ENCODE measurements at places on chromosomes 13 and 19. TPM values are rescaled to one million over a fixed set of nuclear protein-coding genes. Genes with fewer than 3 reads are reported as not detected.

GRCh38 chr13:96650301-96650886 is 343.9 kb downstream of the OXGR1 start:
- DNase-seq: no peak

- DNase-seq: no peak
These were observed at the start of gene TMIGD2 for GRCh38 chr19:4302243-4302640. Gene TMIGD2, minus strand, starts transcription at chr19:4302389. Its CDS starts 4 bp downstream, at chr19:4302385.

DNA sequence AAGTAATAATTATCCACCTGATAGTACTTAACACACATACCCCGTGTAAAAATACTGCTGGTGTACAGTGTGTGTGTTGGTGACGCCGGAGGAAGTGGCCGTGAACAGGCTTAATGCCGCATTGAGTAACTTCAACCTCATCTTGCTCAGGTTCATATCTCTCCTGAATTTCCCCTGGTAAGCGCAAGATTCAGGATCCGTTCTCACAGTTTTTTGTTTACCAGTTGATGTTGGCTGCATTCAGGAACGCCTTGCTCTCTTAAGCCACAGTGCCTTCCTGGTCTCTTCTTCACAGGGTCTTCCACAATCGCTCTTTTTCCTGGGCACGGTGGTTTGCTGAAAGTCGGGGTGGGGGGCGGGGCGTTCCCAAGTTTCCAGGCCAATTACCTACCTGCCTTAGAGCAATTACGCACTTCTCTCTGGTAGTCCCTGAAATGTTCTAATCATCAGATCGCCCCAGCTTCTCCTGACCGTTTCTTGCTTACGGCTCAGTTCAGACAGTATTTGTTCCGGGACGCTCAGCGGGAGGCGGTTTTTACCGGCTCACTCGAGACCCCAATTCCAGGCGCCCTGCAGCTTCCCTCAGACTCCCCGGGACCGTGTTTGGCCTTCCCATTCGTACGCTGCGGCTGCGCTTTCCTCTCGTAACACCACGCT is 706 bp upstream of the DNAJC3 start:
- DNase-seq: no peak

DNA sequence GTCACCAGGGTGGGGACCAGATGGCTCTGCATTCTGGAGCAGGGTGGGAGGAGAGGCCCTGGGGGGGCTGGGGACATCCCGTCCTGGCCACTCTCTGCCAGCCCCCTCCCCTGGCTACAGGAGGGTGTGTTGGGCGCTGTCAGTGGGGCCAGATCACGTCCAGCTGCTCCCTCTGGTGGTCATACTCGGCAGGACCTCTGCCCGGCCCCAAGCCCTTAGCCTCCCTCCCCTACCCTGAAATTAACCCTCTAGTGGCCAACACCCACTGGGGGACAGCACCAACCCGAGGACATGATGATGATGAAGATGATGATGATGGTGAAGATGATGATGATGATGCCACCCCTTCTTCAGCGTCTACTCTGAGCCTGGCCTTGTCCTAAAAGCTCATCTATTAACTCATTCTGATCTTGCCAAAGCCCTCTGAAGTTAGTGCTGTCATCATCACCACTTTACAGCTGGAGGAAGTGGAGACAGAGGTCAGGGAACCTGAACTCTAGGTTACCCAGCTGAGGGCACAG is 590 bp upstream of the LGI4 start:
- peak; percentile 67 for DNase-seq

- DNase-seq: no peak
These were observed 444.9 kb downstream of the PCDH20 start for GRCh38 chr13:60970736-60971135.

DNA sequence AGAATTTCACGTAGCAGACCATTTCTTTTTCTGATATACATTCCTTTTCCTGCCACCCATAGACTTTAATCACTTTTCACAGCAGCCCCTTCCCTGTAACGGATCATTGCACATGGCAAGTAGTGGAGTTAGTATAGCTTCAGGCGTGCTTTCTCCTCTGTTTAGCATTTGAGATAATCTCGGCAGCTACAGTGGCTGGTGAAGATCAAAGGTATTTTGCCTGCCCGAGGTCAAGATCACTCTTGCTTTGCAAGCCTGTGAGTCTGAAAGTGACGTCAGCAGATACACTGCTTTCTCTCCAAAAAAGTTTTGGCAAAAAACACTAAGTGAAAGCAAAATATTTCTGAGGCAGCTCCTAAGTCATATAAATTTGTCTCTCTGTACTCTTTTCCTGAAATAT is 260.0 kb downstream of the NDFIP2 start:
- DNase-seq: no peak

DNA sequence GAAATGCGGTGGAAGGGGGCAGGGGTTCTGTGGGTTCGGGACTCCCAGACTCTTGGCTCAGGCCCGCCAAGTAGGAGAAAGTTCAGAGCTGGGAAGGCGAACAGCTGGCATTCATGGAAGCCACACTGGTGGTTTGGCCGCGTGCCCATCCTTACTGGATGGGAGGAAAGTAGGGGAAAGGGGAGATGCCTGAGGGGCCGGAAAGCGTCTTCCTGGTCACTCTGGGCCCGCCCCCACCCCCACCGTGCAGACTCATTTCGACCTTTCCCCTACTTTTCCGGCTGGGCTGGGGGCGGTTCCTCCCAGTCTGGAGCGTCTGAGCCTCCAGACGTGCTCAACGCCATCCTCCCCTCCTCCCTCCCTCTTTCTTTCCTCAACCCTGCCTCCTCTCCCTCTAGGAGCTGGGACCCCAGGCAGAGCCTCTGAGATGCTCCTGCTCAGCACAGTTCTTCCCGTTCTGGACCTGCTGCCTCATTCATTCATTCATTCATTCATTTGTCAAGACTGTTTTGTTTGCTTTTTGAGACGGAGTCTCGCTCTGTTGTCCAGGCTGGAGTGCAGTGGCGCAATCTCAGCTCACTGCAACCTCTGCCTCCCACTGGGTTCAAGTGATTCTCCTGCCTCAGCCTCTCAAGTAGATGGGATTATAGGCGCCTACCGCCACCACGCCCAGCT is 3.5 kb downstream of the ANGPTL4 start:
- DNase-seq: peak; percentile 87

- no peak for DNase-seq
These were observed 1.1 kb downstream of the VSTM2B start for GRCh38 chr19:29526730-29527499.

GRCh38 chr19:17847538-17848366 is at the start of gene JAK3:
Gene JAK3, minus strand, starts transcription at chr19:17847982. Its CDS starts 3,565 bp downstream, at chr19:17844417.
- peak; percentile 70 for DNase-seq

DNA sequence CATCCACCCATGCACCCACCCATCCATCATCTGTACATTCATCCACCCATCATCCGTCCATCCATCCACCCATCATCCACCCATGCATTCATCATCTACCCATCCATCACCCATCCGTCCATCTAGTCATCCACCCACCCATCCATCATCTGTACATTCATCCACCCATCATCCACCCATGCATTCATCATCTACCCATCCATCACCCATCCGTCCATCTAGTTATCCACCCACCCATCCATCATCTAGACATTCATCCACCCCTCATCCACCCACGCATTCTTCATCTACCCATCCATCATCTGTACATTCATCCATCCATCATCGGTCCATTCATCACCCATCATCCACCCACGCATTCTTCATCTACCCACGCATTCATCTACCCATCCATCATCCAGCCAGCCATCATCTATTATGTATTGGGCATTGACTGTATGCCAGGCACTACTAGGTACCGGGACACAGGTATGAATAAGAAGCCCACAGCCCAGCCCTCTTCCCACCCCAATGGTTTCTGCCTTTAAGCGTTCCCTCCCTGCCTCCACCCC is 16.7 kb upstream of the GALP start:
- DNase-seq: no peak

DNA sequence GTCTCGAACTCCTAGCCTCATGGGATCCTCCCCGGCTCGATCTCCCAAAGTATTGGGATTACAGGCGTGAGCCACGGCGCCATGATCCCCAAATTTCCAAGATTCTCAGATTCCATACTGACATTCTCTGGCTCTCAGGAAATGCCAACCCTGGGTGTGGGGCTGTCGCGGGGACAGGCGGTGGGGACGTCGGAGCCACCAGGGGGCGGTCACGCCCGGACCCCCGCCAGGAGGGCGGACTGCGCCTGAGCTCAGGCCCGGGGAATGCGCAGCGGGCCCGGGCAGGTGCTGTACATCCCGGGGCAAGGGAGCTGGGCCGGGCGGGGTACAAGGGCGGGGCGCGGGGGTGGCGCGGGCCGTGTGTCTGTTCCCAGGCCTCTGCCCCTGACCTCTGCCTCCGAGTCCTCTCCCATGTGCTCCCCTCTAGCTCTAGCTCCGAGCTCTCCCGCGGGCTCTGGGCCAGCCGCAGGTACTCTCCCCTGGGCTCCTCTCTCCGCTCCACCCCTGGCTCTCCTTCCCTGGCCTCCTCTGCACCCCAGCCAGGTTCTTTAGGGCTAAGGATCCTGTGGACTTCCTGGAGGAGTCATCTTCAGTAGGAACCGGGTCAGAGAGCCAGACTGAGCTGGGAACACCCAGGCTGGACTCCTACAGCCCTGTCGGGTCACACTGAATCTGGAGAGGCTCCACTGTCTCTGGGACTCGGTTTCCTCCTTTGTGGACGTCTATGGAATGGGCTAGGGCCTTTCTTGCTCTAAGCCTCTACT is 2.4 kb downstream of the PPP1R13L start:
- DNase-seq: no peak

DNA sequence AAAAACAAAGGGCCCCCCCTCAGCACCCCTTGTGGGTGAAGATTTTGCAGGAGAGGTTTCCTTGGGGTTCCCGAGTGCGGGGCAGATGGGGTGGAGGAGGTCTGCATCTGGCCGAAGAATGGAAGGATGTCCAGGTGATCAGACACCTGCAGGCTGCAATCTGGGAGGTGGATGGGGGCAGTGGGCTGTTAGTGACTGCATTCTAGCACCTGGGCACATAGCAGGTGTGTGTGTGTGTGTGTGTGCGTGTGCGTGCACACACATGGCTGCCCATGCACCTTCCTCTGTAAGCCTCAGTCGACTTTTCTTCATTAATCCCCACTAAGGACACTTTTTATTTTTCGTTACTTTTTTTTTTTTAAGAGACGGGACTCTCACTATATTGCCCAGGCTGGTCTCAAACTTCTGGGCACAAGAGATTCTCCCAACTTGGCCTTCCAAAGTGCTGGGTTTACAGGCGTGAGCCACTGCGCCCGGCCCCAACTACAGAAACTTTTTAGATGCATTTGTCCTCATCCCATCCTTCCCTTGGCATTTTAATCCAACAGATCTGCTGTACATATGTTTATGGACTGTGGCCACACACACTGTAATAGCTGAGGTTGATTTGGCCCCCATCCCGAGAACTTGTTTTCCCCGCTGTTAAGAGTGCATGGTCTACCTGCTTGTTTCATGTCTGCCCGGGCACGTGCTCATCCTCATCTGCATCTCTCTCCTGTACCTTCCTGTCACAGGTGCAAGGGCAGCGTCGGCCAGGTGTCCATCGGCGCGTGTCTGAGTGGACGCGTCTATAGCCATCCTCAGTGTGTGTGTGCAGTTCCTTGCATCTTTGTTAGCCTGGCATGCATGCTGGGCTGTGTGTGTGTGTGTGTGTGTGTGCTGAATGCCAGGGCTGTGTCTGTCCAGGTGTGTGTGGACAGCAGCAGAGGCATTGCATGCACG is 731 bp downstream of the MAG start:
- DNase-seq: no peak

DNA sequence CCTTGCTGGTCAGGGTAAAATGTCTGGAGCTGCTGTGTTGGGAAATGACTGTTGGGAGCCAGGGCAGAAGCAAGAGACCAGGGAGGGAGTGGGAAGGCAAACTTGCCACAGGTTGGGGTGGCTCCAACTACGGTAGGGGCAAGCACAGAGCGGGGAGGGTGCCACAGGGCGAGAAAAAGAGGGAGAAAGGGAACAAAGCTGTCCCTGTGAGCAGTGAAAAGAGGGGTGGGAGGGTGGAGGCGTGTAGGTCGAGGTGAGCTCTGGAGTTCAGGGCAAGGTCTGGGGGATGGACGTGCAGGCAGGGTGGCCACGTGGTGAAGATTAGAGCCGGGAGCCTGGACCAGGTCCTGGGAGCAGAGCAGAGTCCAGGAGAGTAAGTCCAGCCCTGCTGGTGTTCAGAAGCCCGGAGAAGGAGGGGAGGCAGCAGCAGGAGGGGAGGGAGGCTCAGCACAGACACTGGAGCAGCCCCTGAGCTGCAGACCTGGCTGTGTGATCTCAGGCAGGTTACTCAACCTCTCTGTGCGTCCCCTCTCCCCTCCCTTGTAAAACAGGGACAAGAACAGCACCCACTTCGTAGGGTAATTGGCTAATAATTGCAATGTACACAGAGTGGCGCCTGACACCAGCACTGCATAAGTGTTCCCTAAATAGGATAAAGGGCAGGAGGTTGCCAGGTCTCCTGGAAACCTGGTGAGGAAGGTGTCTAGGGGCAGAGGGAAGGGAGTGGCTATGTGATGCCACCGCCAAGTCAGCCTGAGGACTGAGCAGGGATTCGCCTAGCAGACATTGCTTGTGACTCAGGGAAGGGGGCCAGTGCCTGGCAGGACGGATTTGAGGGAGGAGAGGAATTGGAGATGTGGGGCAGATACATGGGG is 3.2 kb upstream of the POLR2E start:
- DNase-seq: no peak

- no peak for DNase-seq
These were observed 23.1 kb upstream of the TNFRSF19 start for GRCh38 chr13:23547000-23547590.

DNA sequence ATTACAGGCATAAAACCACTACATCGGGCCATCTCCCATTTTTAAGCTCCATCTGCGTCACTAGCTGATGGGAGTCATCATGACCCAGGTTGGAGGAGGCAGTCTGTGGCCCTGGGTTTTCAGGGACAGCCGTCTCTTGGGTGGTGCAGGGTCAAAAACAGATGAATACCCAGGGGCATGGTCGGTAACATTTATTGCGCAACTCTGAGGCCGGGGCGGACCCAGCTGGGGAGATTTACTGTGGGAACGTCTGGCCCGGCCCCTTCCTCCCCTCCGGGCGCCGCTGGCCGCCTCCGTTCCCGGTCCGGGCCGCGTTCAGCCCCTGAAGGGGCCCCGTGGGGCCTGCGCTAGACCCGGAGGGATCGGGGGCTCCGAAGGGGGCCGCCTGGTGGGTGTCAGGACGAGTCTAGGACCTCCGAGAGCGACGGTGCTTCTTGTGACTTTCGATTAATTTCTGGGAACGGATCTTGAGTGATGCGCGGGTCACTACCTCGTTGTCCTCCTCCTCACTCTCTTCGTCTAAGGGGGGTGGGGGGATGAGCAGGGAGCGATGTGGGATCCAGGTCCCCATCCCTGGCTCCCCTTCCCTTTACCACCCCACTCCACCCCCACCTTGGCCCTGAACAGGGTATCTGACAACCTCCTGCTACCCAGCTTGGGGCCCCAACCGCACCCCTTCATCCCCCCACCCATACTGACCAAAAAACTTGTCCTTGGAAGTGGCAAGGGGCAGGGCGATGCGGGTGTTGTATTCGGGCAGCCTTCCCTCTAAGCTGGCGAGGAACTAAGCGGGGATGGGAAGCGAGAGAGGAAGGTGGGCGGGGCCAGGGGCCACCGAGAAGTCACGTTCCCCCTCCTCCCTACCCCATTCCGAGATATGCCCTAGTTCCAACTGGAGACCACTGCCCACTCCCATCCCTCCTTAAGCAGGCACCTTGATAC is 1.6 kb upstream of the RGL3 start:
- DNase-seq: no peak

GRCh38 chr19:1018393-1018792 is 2.5 kb downstream of the TMEM259 start:
- DNase-seq: no peak

Gene C19orf73
- polyA plus RNA-seq: 1.2 TPM

Gene IGFL3
- not detected for polyA plus RNA-seq

Gene KIR3DL1
- polyA plus RNA-seq: not detected

Gene THSD1
- 7.3 TPM for polyA plus RNA-seq

Gene NDUFA3
- polyA plus RNA-seq: 105 TPM

Gene SSC5D
- 2.6 TPM for polyA plus RNA-seq

Gene IRF2BP1
- polyA plus RNA-seq: 20.7 TPM

Gene WDR87
- polyA plus RNA-seq: 0.01 TPM

Gene GZMM
- polyA plus RNA-seq: 0.22 TPM

Gene ZNF552
- 14.4 TPM for polyA plus RNA-seq

Gene FREM2
- 45.8 TPM for polyA plus RNA-seq
